NCI-H226 (cell line): ENCODE measurements at places on chromosomes 7 and 10.

DNA sequence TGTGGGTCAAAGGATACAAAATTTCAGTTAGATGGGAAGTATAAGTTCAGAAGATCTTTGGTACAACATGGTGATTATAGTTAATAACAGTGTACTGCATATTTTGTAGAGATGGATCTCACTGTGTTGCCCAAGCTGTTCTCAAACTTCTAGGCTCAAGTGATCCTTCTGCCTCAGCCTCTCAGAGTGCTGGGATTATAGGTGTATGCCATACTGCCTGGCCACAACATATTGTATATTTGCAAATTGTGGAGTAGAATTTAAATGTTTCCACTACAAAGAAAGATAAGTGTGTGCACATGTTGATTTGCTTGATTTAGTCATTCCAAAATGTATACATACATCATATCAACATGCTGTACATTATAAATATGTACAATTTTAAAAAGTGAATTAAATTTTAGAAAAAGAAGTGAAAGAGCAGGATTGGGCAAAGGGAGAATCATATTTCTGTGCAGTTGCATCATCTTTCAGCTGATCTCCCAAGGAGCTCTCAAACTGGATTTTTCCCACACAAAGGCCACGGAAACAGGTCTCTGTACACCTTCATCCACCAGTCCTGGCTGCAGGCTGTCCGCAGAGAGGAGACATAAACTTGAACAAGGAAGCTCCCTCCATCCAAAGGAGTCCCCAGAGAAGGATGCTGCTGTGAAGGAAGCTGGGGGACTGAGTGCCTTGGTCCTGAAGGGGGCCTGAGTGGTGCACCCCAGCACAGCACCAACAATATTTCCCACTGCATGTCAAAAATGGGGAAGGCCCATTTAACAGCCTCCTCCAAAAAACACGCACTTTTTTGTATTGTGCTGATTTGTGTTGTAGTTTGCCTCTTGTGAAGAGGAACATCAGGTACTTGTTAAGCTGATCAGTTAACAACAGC is 217.1 kb upstream of the GHITM start:
- DNase-seq: no peak

DNA sequence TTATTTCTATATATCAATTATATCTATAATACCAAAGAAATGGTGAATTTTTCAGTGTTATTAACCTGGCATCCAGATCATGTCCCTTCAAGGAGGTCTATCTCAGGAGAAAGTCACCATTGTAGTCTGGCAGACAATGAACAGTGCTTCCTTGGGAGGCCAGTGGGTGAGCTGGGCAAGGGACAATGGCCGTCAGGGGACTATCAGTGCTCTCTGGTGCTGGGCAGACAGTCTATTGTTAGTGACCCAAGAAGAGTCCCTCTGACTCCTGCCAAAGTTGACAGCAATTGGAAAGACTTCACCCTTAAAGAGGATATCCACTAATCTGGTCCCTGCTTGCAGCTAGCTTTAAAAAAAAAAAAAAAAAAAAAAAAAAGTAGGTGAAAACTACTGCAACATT is 7.1 kb downstream of the JAZF1 start:
- no peak for DNase-seq

GRCh38 chr7:42831718-42832522 is 80.0 kb downstream of the C7orf25 start:
- DNase-seq: no peak

DNA sequence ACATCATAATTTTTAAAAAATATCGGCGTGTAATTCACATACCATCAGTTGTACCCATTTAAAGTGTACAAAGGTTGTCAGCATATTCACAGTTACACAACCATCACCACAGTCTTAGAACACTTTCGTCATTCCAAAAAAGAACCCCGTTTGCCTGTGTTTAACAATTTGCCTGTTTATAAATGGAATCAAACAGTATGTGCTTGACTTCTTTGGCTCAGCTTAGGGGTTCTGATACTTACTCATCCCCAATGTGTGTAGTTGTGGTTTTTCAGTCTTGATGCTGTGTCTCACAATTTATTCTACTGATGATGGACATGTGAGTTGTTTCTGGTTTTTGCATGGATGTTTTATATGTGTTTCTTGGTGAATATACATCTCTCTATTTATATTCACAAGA is 50.0 kb downstream of the PRPF18 start:
- no peak for DNase-seq

- DNase-seq: peak; percentile 25
These were observed 18.7 kb upstream of the CBLL1 start for GRCh38 chr7:107725138-107725740.

DNA sequence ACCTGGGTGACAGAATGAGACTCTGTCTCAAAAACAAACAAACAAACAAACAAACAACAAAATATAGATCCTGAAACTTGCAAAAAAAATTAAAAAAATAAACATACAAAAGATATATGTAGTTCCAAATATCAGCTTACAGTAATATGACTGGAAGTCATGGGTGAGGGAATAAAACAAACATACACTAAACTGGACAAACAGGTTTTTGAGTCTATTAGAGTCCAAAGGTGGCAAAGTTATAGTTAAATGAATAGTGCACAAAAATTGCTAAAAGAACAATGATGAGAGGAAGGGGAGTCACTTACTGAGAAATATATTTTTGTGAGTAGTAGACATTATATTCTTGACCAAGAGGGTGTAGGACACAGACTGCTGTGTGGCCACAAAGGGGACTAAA is 16.7 kb upstream of the RSBN1L start:
- no peak for DNase-seq
